Right lung (tissue), 10 donors: ENCODE measurements at places on chromosomes 7 and 10. TPM values are rescaled to one million over a fixed set of nuclear protein-coding genes. Genes with fewer than 3 reads are reported as not detected.

- no peak for DNase-seq
Measured at GRCh38 chr7:70614237-70615045, 517.5 kb upstream of the GALNT17 start.

- DNase-seq, result no peak
Measured at GRCh38 chr7:10571759-10572158, 401.9 kb upstream of the PHF14 start.

GRCh38 chr7:117210908-117211307 is 112.0 kb downstream of the WNT2 start:
- no peak for DNase-seq

DNA sequence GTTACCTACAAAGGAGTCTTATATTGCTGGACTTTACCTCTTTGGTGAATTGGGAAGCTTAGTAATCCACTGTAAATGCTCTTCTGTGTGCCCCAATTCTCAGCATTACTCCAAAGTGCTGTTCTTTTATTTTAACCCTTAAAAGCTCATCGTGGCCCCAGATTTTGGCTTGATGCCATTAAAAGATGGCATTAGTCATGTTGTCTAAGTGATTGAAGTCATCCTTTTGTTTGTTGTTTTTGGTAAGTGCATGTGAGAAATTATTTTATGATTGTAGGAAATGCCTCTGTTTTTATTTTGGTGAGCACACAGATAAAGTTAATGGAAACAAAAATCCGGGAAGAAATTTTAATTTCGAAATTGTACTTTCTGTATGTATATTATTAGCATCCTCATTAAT is 82.5 kb upstream of the GATA3 start:
- no peak for DNase-seq

DNA sequence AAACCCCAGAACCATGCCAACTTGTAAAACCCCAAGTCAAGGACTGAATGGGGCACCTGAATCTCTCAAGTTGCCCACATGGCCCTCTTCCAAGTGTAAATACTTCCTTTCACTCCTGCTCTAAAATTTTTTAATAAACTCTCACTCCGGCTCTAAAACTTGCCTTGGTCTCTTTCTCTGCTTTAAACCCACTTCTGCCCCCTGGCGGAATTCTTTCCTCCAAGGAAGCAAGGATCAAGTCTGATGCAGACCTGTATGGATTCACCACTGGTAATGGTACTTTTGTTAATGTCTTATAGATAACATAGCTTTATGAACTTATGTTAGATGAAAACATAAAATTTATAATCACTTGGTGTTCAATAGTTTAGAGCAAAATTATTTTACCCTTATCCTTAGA is 33.8 kb downstream of the SLC16A9 start:
- DNase-seq, result no peak

DNA sequence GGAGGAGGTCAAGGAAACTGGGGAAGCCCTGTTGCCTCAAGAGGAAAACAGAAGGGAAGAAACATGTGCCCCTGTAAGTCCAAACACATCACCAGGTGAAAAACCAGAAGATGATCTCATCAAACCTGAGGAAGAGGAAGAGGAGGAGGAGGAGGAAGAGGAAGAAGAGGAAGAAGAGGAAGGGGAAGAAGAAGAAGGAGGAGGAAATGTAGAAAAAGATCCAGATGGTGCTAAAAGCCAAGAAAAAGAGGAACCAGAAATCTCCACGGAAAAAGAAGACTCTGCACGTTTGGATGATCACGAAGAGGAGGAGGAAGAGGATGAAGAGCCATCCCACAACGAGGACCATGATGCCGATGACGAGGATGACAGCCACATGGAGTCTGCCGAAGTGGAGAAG is 82.7 kb upstream of the SAMD8 start:
- no peak for DNase-seq

Gene MRC1
- polyA plus RNA-seq, result 23.9 TPM

Gene RADIL
- 8.8 TPM for polyA plus RNA-seq
